ENCODE measurements at places on chromosomes 16 and 17.
A peak's percentile ranks its signal among the peaks of the same experiment; 100 is the strongest.

DNA sequence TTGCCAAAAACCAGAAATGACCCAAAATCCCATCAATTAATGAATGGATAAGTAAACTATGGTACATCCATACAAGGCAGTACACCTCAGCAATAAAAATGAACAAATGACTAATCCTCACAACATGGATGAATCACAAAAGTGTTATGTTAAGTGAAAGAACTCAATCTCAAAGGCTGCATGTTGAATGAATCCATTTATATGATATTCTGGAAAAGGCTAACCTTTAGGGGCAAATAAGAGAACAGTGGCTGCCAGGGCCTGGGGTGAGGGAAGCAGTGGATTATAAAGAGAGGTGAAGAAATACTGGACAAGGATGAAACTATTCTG lies 46.1 kb upstream of the MSI2 start:
- no peak for DNase-seq

GRCh38 chr16:2520784-2521531 lies 787 bp downstream of the AMDHD2 start:
- DNase-seq: peak; percentile 21

DNA sequence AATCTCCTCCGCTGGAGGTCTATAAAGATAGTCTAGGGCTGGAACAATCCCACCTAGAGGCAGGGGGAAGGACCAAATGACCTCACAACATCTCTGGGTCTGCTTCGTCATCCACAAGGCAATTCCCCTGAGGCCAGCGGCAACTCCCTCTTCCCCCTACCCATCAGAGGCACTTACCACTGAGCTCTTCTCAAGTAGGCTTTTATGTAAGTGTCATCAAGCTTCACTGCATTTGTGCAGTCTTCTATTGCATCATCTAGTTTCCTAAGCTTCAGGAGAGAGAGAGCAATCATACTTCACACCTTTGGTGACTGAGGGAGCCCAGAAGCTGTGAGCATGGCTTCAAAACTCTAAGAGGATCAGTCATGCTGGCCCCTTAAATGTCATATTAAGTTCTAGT lies 21.0 kb downstream of the CNP start:
- DNase-seq: no peak

DNA sequence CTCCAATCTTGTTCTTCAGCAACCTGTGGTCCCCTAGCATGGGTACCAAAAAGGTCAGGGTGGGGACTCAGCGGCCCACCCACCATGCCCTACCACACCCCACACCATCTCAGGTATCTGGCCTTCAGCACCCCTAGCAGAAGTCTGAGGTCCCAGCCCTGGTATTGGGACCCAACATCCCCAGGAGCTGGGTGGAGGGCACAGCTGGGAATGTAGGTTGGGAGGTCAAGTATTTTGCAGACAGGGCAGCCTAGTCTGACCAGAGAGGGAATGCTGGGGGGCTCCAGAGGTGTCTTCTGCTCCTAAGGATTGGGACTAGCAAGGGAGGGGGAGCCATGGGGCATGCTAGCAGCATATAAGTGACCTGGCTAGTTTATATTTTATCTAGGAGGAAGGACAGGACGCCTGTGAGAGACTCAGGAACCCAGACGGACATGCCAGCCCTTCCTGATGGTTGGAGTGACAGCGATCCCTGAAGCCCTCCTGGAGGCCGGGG lies 822 bp upstream of the ADAM11 start:
- no peak for DNase-seq

DNA sequence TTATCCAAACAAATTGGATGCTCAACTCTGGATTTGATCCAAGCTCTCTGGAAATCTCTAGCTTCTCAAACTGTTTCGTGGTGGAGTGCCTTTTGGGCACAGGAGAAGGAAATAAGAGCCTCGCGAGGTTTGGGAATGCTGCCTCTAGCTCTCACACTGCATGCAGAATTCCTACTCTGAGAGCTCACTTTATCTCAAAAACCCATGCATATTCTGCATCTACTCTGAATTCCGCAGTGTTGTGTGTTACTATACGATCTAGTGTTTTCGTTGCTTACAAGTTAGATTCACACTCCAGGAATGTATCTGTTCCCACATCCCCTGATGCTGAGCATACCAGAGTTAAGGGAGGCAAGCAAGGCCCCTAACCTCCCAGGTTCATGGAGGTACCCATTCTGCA lies 462.7 kb downstream of the WWOX start:
- no peak for DNase-seq

- DNase-seq: peak; percentile 48
Observed at GRCh38 chr17:81712468-81713003, 452 bp downstream of the SLC25A10 start.

DNA sequence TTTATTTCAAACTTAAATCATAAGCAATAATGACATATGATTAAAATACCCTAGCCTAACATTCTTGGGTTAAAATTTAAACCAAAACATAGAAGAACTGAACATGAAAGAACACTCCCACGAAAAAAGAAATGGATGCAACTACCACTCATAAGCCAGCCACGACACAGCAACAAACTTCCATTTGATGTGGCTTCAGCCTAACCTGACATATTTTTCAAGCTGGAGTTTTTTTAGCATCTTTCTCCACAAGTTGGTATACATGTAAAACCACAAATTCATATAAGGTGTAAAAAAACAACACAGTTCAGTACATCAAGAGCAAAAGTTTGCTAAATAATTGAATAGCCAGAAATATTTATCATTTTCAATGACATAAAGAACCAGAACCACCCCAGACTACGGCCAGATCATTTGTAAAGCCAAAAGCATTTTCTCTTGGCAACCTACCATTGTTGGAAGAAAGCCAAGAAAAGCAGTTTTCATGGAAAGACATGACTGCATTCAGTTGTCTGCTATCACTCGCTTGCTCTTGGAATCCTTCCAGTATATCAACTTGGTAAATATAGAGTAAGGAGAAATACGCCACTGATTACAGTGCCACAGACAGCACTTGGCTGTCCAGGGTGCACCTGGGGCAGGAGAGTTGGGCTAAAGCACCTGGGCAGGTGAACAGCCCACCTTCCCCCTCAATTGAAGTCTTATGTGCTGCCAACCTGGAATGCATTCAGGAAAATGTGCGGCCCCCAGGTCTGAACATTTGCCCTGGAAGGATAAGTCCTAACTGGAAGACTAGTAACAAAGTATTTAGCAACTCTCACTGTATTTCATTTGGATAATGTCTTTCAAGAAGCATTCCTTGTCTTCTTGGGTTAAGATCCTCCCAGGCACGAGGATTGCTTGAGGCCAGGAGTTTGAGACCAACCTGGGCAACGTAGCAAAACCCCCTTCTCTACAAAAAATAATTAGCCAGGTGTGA lies 60.5 kb downstream of the CREBBP start:
- DNase-seq: peak; percentile 93

DNA sequence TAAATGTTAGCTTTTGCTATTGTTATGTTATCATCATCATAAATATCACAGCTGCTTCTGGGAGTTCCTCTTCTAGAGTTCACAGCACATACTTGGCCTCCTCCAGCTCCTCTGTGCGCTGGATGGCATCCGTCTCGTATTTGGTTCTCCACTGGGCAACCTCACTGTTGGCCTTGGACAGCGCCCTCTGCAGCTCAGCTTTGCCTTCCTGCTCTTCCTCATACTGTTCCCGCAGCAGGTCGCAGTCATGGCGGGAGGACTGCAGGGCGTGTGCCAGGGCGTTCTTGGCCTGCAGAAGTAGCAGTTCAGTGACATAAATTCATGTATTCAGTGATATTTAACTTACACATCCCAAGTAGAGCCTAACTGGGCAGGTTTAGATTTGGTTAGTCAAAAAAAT lies 23.4 kb downstream of the MYH8 start:
- no peak for DNase-seq
